ENCODE measurements at places on chromosomes 3 and 15.

- no peak for DNase-seq
Observed at GRCh38 chr3:110806924-110807323, 264.7 kb upstream of the NECTIN3 start.

- no peak for DNase-seq
Observed at GRCh38 chr15:36598529-36599177, 19.2 kb downstream of the CDIN1 start.

- DNase-seq: no peak
Observed at GRCh38 chr3:4674216-4674615, 181.1 kb downstream of the ITPR1 start.

DNA sequence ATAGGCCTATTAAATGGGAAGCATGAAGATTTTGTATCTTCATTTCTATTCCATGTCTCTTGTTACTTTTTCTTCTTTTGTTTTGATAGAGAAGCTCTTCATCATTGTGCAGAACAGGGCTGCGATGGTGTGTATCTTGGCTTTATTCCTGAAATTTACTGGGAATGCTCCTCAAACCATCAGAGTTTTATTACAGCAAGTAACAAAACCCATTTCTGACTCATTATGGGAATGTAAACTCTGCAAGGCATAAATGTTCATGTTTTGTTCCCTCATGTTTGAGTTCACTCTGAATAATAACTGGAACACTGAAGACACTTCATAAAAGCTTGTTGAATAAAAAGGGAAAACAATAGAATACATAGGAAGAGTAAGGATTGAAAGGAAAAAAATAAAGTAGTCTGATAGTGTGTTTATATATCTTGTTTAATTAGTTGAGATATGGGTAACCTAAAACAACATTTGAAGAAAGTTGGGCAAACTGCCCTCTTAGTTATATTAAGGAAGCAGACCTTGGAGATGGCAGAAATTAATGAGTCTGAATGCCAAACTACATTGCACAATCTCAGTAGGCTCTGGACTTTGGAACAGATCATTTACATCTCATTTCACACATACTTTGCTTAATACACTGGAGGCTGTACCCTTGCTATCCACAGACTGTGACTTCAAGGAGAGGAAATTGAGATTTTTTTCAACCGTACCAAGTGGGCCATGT, 521.5 kb downstream of the GRM7 start:
- no peak for DNase-seq

DNA sequence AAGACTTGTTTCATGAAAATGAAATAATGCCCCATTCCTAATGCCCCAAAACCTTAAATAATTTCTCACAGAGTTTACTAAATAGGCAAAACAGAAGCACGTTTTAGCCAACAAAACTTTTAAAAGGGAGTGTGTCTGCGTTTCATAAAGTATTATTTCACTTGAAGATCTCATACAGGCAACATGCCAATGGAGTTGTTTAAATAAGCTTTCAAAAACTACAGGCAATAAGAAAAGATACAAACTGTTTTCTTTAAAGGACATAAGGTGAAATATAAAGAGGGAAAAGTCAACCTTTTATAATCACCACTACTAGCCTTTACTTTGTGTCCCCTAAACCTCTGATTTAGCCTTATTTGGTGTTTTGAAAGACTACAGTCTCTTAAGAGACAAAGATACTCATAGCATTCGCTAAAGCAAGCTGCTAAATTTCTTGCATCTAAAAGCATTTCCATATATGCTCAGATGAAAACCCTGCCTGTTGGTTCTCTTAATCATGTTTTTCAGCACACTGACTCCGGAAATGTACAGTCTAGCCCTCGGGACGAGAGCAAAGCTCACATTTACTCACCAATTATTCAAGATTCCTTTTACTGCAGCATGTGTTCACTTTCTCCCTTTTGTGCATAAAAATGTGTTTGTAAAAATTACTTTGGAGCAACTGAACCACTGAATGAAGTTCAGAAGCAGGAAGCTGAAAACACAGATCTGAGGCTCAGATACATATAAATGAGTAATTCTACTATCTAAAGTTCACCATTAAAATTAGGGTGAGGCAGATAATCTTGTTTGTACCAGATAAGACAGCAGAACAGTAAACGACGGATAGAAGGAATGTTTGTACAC, 119.0 kb downstream of the GOLIM4 start:
- no peak for DNase-seq

GRCh38 chr3:71393093-71393492, 190.4 kb downstream of the FOXP1 start:
- no peak for DNase-seq

DNA sequence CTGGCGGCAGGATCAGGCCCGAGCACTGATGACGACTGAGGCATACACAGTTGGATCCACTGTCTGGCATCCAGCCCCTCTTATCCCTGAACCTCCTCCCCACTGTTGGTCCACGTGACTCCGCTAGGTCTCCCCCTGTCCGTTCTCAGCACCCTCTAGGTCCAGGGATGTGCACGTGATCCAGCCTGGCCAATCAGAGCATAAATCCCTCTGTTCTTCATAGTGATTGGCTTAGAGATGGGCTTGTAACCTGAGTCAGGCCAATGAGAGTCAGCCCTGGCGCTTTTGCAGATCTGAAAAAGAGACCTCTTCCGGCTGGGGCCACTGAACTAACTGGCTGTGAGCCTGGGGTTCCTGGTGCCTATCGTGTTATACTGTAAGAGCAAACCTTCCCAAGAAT, 20.5 kb upstream of the IQSEC1 start:
- DNase-seq: no peak

Data from Panc1 (cell line).